NCI-H2081 treated with DMSO at 0.1 percent for 48 hours (cell line): ENCODE measurements at places on chromosomes 13 and 19.

- DNase-seq, result no peak
Measured at GRCh38 chr19:29849208-29849607, 37.4 kb downstream of the CCNE1 start.

DNA sequence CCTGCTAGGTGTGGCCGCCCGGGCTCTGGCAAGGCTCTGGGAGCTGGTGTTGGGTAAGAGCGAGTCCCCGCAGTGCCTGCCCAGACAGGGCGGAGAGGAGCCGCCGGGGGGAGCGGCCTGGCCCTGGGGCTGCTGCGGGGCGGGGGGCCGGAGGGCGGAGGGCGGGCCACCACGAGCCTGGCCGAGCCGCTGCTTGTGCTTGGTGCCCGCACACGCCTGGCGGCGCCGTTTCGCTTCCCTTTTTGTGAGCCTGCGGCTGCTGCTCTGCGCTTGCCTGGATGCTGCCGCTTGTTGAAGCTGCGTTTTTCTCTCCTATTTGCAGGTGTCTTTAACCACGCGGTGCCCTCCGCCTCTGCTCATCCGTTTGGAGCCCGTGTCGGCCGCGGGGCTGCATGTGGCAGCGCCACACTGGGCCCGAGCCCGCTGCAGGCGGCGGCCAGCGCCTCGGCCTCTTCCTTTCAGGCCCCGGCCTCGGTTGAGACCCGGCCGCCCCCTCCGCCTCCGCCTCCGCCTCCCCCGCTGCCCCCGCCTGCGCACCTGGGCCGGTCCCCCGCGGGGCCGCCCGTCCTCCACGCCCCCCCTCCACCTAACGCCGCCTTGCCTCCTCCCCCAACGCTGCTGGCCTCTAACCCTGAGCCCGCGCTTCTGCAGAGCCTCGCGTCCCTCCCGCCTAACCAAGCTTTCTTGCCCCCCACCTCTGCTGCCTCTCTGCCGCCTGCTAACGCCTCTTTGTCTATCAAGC, 8.5 kb downstream of the PLEKHJ1 start:
- DNase-seq, result no peak

DNA sequence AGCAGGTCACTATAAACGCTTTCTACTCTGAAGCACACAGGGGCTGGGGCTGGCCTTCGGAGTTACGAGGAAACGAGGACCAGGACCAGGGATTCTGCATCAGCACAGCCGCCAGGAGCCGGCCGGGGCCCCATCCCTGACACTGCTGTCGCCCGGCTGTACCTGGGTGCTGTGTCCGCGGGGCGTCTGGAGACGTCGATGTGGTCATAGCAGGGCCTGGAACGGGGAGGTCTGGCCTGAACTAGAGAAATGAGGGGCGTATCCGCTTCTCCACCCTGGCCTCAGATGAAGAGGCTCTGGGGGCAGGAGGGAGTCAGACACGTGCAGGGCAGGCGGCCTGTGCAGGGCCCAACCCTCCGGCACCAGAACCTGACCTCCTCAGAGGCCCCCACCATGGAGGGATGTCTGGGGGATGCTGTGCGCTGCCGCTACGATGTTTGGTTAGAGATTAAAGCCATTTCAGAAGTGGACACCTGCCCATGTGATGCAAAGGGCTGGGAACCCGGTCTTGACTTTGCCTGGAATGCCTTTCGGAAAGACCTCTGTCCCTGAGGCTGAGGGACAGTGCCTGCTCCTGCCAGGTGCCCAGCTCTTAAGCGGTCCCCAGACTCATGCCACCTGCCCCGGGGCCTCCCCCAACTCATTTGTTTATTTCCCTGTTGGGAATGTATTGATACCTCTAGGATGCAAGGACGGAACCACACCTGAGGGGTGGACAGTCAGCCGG, 21.4 kb downstream of the GAS6 start:
- DNase-seq, result no peak

GRCh38 chr19:3821857-3822364, 35.7 kb upstream of the MATK start:
- DNase-seq, result no peak

DNA sequence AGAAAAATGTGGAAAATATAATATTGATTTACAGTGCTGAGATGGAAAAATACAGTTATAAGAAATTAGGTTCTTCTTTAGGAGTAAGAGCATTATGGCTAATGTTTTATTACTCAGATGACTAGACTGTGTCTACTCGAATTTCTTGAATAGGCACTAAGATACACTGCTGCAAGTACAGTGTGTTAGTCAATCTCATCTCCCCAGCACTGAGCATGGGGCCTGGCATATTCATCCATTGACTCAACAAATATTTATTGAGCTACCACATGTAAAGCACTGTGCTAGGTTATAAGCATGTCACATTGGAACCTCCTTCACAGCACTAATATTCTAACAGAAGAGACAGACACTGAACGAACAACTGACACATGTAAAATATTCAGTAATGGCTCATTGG, 242.5 kb upstream of the GPC6 start:
- DNase-seq, result no peak

DNA sequence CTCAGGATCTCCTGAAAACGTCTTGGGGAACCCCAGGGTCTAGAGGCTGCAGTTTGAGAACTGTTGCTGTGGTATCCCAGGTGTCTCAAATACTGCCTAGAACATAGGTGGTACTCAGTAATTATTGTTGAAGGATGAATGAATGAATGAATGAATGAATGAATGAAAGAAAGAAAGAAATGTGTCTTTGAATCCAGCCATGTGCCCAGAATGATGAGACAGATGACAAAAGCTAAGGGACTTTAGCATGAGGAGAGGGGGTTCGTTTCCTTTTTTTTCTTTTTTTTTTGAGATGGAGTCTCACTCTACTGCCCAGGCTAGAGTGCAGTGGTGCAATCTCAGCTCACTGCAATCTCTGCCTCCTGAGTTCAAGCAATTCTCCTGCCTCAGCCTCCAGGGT, 7.8 kb downstream of the LSR start:
- no peak for DNase-seq

GRCh38 chr13:42706286-42706685, 75.1 kb upstream of the FAM216B start:
- no peak for DNase-seq

DNA sequence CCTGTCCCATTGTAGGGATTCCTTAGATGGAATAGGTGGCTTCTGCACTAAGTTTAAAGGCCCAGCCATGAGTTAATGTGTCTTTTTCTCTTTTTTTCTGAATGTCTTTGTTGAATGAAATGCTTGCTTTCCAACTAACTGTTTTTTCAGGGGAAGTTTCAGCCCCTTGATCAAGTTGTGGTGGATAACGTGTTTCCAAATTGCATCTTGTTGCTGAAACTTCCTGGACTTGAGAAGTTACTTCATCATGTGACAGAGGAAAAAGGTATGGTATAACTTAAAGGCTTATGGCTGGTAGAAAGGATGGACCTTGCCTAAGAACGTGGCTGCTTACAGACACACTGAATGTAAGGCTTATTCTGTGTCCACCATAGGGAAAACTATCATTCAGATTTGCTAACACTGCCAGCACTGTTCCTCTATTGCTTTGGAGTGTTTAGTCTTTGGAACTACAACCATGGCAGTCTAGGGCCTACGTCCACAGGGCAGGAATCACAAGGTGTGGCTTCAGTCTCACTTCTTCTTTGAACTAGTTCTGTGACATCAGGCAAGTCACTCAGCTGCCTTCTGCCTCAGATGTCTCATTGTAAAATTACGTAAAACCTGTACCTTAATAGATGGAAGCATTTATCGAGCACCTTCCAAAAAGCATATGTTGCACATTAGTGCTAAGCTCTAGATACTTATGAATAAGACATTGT, 25.3 kb downstream of the RNASEH2B start:
- DNase-seq, result no peak

GRCh38 chr19:53989600-53990533, 1.6 kb upstream of the CACNG6 start:
- DNase-seq, result no peak
